ENCODE measurements at places on chromosomes 2 and 18.
A peak's percentile ranks its signal among the peaks of the same experiment; 100 is the strongest.

GRCh38 chr2:83386549-83386948 lies 1072.5 kb downstream of the SUCLG1 start:
- no peak for DNase-seq

DNA sequence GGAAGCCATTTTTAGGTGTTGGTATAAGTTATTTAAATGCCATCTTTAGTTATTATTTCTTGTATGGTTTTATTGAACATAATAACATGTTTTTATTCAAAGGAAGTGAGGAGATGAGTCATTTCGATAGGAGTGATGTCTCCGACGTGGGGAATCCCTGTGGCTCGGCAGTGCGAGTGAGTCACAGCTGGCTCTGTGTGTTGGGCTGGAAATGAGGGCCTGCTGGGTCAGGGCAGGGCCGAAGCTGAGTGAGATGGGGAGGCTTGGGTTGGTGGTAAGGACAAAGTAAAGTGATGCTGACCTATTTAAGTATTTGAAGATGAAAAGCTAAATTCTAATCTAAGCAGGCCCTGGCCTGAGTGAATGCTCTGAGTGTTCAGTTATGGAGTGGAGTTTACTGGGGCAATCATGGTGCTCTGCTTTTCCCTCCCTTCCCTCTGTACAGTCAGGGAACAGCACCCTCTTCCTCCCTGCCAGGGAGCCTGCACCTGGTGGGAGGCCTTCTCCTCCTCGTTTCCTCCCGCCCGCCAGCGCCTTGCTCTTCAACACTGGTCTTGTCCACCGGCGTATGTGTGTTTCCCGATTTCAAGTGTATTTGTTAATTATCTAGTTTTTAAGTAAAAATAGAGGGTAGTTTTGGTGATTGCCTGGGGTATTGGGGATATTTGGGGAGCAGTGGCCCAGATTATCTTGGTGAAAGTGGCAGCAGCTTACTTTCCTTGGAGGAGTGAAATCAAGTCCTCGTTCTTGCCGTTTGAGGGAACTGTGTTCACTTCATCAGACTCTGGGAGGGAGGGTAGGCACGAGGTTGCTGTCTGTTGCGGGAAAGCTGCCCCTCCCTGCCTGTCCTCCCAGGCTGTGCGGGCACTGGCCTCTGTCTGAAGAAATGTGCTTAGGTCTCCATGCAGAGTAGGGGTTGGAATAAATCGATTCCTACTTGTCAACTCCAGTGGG lies 157.0 kb downstream of the LDLRAD4 start:
- peak; percentile 68 for DNase-seq

DNA sequence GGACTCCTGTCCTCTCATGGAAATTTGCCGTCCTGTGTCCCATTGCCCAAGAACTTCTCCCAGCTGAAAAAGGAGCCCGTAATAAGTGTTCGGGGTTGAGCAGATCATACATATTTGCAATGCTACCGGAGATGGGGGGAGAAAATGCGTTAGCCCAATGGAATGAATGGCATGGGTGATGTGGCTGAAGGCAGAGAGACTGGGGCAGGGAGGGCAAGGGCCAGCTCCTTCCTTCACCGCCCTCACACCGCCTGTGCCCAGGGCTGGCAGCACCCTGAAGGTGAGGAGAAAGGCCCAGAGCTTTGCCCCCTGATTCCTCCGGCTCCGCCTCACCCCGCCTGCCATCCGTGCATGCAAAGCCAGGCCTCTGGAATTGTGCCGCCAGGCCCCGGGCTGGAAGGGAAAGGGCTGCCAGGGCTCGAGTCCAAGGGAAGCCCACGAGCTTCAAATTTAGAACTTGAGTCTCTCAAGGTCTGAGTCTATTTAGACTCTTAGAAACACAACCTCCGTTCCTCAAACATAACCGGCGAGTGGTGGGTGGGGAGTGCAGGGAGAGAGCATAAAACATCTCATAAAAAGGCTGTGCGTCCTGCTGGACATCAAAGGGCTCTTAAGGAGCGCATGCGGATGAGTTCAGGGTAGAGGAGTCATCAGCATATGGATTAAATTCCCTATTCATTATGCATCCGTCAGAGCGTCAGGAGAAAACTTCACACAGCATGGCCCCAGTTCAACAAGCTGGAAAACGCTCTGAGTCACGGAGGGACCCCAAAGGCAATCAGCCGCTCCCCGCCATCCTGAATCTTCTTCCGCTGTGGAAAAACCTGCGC lies 121.7 kb upstream of the GLI2 start:
- no peak for DNase-seq

DNA sequence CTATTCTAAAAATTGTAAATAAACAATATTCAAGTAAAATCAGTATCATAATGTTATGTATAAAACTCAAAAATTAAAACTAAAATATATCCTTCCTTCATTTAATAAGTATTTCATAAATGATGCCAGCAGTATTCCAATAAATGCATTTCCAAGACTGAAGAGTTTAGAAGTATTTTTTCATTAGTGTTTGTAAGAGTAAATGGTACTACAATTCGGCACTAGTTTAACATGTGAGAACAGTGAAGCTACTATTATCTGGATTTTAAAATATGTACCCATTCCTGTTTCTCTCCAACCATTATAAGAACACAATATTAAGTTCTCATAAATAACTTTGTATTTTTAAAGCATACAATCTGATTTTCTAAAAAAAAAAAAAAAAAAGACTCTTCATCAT lies 3.3 kb downstream of the BAZ2B start:
- no peak for DNase-seq

DNA sequence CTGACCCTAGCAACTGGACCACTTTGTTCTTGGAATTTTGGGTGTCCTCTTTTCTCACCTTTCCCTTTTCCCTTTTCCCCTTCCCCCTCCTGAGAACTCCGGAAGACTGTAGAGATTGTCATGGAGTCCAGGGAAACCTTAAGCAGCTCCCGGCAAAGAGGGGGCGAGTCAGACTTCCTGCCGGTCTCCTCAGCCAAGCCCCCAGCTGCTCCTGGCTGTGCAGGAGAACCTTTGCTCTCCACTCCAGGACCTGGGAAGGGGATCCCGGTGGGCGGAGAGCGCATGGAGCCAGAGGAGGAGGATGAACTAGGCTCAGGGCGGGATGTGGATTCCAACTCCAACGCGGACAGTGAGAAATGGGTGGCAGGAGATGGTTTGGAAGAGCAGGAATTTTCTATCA lies 20.5 kb downstream of the SETBP1 start:
- DNase-seq, result no peak

DNA sequence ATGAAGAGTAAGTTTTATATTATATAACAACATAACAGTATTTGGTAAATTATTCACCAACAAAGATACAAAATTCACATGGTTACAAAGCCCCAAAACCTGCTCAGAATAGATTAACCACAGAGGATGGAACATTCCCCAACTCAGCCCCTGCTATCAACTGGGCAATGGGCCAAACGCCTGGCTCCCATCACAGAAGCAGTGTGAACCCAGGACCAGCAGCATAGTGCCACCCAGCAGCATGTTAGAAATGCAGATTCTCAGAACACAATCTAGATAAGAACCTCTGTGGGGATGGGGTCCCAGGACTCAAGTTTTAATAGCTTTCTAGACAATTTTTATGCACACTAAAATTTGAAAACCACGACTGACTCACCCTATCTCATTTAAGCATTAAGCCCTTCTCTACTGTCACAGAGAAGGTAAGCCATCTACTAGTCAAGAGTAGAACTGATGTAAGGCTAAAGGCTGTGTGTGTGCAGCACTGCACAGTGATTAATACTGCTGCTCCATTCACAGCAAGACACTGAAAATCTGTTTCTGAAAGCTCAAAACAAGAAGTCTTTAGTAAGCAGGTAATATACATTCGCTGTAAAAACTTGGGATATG lies 15.2 kb downstream of the AFG3L2 start:
- DNase-seq, result no peak

DNA sequence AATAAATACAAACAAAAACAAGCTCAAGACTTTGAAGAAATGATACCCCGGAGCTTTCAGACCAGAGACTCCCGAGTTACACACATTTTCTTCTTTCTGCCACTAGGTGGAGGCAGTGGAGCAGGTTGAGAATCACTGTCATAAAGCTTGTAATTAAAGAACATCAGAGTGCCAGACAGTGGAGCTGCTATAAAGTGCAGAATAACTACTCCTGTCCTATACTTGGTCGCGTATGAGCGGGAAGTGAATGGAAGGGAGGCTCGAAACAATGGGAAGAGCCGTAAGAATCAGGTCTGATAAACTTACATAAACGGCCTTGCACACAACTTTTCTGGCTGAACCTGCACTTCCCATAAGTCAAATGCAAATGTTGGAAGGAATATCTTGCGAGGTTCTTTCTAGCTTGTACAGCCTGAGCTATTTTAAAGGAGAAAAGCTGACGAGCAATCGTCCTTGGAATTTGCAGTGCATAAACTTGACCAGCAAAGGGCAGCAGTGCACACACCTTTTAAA lies 189.0 kb downstream of the RPIA start:
- DNase-seq, result peak; percentile 51

- DNase-seq, result peak; percentile 37
Measured at GRCh38 chr18:43571078-43571689, 293.9 kb upstream of the SYT4 start.
